DMS79 treated with DMSO at 0.1 percent for 48 hours (cell line): ENCODE measurements at places on chromosomes 5 and 9.

DNA sequence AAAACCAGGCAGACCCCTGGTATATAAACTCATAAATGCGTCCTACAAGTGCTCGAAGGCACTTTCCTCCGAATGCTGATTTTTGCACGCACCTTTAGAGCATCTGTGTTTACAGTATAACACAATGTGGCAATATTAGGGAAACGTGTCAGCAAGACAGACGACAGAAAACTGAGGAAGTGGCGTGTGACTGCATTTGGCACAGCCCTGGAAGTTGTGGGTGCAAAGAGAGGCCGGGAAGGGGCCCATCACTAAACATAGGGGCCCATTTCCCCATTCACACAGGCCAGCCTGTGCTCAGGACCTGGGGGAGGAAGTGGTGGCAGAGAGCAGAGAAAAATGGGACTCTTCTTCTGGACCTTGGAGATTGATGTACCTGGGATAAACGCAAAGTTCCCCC lies 48.2 kb downstream of the RASGEF1C start:
- no peak for DNase-seq

- no peak for DNase-seq
These were observed 408.3 kb downstream of the DMRT2 start for GRCh38 chr9:1458503-1458902.

GRCh38 chr5:61402244-61402823 lies 70.3 kb downstream of the ZSWIM6 start:
- DNase-seq = no peak

DNA sequence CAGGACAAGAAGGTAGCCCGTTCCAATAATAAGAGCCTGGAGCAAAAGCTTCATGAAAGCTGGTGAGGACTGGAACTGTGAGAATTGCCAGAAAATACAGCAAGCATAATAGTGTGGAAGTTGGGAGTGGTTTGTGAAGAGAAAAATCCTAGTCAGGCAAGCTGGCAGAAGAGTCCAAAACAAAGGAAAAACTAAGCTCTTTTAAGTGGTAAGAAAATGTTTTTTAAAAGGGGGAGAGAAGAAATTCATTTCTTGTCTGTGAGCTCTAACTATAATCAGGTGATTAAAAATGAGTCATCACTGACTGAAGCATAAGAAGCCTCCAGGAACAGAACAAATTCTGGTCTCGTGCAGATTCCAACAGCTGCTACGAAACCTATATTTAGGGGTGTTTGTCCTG lies 102.6 kb downstream of the CAAP1 start:
- DNase-seq = no peak

DNA sequence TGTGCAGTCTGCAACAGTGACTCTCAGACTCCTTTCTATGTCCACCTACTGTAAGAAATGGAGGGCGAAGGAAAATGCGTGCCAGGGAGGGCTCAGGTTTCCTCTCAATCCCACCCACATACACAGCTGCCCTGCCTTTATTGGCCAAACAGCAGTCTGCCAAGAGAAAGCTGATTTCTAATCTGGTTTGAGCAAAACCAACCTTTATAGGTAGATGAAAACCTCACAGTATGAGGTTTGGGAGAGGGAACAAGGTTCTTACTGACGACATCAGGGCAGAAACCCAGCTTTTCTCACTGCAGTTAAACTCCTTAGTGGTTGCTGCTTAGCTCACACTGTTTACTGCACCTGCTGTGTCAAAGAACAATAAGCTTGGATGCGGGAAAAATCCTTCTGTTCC lies 152.3 kb upstream of the KLF9 start:
- DNase-seq = peak; percentile 20

DNA sequence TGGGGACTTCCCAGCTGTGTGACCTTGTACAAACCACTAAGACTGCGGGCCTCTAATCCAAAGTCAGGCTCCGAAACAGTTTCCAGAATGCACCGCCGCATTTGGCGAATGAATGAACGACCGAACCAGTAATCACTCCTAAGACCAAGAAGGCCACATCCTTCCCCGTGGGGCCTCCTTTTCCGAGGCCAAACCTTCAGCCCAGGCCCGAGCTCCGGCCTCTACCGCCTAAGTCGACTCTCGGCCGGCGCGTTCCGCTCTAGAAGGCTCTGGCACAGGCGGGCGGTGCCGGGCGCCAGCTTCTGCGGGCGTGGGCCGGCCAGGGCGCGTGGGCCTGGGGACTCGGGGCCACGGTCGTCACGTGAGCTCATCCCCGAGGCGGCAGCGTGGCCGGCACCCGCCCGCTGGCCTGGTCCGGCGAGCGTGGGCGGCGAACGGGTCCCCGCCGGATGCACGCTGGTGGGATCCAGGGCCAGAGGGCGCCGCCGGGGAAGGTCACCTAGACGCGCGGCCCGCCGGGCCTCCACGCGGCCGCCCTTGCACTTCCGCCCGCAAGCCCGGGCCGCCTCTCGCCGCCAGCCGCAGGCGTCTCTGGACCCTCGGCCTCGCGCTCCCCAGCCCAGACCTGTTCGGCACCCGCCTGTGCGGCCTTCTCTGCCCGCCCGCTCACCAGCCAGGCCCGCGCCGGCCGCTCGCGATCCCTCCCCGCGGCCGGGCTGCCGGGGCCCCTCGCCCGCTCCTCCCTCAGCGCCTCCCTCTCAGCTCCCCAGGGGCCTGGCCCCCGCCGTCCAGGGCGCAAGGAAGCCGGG lies 754 bp downstream of the VDAC1 start:
- no peak for DNase-seq

GRCh38 chr9:112049811-112050516 lies 125.1 kb downstream of the SUSD1 start:
- no peak for DNase-seq

DNA sequence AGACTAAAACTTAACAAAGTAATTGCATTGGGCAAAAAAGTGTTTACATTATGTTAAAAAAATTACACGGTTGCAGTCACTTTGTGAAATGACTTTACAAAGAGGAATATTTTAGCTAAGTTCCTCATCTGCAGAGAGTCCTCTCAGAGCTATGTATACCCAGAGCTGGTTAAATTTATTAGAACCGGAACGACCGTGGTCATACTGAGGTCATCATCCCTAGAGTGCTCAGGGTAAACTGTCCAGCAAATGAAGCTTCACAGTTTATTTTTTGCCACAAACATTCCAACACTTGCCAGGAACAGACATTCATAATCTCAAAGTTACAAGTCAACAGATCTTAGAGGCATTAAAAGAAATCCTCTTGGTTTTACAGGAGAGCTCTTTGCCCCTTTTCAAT lies 897 bp downstream of the ROPN1L start:
- no peak for DNase-seq

- peak; percentile 8 for DNase-seq
These were observed 11.4 kb downstream of the TMEM245 start for GRCh38 chr9:109108318-109108717.

DNA sequence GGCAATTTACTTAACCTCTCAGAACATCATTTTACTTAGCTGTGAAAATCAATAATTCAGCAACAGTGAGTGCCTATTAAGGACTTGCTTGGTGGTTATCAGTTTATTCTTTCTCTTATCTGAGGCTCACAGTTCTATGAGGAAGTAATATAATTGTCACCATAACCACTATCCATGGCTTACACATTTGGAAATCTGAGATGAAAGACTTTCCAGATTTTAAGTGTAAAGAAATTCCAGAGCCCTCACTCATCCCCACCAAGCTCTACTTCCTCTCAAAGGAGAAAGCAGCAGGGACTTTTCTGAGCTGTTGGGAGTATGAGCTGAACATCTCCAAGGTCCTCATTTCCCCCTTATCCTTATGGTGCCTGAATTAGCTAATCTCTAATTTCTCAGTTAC lies 321.5 kb downstream of the FBXL7 start:
- DNase-seq = no peak

GRCh38 chr9:104075801-104076753 lies 18.0 kb upstream of the SMC2 start:
- no peak for DNase-seq

DNA sequence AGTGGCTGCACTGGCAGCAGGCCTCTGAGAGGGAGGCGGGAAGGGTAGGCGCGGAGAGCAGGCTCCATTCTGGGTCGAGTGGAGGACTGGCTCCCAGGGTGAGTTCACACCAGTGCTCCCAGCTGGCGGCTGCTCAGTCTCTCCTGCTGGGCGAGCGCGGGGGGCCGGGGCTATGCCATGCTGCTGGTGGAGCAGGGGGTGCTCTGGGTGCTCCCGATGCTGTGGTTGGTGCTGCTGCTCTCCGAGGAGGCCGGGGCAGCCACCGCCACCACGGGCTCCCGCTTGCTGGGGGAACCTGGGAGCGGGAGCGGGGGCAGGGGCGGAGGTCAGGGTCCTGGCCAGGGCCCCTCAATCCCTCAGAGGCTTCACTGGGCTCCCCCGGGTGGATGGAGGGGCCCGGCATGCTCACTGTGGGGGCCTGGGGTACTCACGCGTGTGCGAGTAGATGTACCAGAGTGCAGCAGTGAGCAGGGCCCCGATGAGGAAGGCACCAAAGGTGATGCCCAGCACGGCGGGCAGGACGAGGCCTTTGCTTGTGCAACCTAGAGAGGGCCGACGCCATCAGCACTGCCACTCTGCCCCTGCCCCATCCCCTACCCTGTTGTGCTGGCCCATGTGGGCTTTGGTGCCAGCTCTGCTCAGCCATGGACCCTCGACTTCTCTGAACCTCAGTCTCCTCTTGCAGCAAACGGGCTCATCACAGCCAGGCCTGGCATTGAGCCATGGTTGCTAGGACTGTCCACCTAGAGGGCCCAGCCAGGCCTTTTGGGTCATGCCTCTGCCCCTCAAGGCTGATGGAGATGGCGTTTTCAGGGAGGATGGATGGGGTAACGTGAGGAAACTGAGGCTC lies 13.1 kb downstream of the FPGS start:
- DNase-seq = no peak

GRCh38 chr5:180126716-180127681 lies 55.4 kb upstream of the RNF130 start:
- no peak for DNase-seq

DNA sequence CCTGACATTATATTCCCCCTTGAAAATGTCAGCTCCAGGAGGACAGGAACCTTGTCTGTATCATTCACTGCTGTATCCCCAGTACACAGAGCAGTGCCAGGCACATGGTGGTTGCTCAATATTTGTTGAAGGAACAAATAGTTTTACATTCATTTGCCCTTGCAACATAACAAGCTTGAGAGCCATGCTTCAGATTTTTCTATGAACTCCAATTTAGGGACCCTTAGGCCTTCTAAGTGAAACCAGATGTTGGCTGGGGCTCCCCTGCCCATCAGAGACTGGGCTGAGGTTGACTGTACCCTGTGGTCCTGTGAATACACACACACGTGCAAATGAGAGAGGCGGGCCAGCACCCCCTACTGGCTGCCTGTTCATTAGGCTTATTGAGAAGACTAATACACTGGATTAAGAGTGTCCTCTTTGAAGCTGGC lies 214.9 kb upstream of the WWC1 start:
- DNase-seq = no peak

DNA sequence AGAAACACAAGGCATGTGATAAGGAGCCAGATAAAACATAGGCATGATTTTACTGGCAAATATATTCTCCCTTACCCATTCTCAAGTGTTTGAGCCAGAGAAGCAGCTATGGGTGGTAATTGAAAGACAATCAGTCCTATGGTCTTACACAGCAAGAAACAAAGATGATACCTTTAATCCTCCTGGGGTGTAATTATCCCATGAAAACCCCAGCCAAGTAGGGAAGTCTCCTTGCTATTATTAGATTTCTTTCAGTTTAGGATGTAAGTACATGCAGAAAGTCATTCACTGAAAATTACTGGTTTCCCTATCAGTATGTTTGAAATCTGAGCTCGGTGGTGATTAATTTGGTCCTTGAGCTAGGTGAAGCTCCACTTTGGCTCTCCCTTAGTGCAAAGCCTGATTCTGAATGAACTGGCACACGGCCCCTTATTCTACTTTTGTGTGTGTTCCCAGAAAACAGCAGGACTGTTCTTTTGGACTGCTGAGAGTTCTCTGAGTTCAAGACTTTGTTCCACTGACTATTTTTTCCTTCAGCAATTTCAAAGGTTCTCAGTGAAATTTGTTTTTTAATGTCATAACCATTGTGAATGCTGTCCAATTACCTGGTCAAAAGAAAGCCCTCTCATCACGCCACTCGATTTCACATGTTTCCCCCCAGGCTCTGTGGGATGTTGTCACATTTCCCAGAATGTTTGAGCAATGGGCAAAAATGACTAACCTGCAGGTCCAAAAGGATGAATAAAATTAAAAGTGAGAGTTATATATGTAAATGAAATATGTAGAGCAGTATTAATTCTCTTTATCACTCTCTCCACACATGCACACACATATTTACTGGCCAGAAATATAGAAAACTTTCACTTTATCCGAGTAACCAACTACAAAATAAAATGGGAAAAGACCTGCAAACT lies 343.0 kb downstream of the RAB3C start:
- DNase-seq = peak; percentile 38

- peak; percentile 6 for DNase-seq
These were observed 734 bp downstream of the KIF27 start for GRCh38 chr9:83920469-83920926.

DNA sequence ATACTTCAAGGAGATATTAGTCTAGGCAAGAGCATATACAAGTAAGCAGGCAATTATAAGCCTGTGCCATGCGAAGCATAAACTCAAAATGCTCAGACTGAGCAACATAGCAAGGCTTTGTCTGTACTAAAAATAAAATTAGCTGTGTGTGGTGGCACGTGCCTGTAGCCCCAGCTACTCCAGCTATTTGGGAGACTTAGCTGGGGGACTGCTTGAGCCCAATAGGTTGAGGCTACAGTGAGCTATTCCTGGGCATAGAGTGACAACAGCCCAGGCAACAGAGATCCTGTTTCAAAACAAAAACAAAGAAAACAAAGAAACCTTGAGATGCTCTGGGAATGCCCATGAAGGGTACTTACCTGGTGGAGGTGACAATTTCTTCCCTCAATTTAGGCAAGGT lies 130.5 kb upstream of the ZNF608 start:
- no peak for DNase-seq
